Immature natural killer cell (primary cell): ENCODE measurements at places on chromosomes 3 and 15.
A peak's percentile ranks its signal among the peaks of the same experiment; 100 is the strongest.

GRCh38 chr15:73626072-73626471 lies 7.1 kb downstream of the NPTN start:
- no peak for DNase-seq

DNA sequence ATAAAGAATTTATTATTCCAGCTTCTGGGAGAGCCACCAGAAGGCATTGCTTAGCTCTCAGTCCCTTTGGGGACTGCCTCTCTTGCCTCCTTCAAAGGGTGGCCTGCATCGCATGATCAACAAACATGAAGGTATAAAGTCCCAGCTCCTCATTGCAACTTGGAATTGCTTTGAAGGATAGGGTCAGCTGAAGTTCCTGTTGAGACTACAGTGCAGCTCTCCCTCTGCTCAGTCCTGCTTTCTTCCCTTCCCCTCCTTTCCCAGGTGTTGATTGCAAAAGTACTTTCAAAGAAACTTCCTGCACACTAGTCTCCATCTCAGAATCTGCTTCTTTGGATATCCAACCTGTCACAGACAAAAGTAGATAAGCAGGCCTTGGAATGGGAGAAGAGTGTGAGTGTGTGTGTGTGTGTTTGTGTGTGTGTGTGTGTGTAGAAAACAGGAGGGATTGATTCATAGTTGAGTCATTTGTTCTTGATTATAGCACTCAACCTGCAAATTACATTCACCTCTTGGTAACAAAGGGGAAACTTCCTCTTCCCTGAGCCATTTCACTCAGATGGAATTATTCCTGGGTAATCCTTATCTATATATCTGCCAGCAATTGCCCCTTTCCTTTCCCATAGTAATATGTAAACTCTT lies 13.7 kb downstream of the CCR8 start:
- DNase-seq, result no peak

DNA sequence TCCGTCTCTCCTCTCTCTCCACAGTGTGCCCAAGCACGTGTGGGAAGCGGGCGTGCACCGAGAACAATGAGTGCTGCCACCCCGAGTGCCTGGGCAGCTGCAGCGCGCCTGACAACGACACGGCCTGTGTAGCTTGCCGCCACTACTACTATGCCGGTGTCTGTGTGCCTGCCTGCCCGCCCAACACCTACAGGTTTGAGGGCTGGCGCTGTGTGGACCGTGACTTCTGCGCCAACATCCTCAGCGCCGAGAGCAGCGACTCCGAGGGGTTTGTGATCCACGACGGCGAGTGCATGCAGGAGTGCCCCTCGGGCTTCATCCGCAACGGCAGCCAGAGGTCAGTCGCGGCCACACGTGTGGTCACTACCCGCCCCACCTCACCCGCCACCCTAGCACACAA lies 116.3 kb downstream of the PGPEP1L start:
- DNase-seq, result no peak

DNA sequence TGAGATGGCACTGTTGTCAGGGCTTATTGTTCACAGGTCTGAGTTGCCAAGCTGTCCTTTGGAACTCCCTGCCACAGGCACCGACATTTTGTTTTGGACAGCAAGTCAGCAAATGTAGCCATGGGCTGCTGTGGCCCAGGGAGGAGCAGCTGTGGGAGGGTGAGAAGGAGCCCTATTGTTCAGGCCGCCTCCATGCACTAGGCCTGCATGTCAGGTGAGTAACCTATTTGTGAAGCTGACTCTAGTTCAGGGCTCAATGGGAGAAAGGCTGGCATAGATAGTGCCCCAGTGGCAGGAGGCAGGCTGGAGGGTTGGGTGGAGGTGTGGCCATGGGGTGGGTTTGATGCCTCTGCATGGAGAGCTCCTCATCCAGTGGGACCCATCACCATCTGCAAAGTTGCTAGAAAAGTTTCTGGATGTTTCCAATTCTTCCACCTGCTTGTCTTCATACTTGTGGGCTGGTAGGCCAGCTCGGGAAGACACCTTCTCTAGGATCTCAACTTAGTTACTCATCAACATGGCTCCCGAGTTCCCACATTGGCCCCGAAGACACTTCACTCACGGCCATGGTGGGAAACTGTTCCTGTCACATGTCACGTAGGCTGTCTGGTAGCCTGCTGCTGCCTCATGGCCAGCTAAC lies 19.5 kb downstream of the AMOTL2 start:
- no peak for DNase-seq

DNA sequence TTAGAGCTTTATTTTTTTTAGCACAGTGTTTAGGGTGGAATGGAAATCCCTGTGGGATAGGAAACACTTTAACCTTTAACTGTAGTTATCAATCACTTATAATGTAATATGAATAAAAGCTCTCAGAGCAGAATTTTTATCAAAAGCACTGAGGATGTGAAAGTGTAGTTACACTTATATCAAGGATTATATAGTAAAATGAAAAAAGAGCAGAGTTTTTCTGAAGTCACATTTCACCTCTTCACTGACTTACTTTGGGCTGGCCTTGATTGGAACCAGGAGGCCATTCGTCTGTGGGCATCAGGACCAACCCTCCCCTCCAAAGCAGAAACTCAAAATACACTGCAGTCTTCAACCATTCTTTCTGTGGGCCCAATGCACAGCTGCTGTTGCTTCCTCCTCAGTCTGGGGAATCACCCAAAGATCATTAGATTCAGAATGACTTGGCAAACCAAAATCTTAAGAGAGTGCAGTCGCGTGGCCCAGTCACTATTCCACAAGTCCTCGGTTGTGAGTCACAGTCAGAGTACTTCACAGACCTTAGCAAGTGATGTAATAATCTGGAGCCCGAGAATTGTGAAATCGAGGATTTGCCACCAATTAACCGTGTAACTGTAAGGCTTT lies 132.6 kb upstream of the COL8A1 start:
- DNase-seq, result no peak

- no peak for DNase-seq
Measured at GRCh38 chr3:29936766-29937165, 655.9 kb downstream of the RBMS3 start.

- no peak for DNase-seq
Measured at GRCh38 chr15:63615935-63616334, 18.7 kb downstream of the FBXL22 start.

- no peak for DNase-seq
Measured at GRCh38 chr3:178966299-178967176, 105.1 kb downstream of the ZMAT3 start.

DNA sequence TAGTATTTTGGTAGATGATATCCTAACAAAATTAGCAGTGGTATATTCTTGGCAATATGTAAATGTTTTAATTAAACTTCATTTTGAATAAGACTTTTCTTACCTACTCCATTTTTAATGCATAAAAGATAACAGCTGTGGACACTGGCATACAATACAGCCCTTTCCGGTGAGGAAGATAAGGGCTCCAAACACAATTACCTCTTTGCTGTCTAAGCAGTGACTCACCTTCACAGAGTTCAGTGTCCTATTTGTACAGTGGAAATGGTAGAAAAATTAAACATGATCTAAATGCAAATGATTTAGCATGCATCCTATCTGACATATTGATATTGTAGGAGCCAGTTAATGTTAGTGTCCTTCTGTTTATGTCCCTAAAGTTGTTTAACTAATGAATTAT lies 969.4 kb downstream of the PLOD2 start:
- no peak for DNase-seq

- DNase-seq, result no peak
Measured at GRCh38 chr15:63463036-63463435, 41.4 kb upstream of the USP3 start.

GRCh38 chr3:169350228-169350627 lies 313.3 kb downstream of the MECOM start:
- DNase-seq, result no peak

DNA sequence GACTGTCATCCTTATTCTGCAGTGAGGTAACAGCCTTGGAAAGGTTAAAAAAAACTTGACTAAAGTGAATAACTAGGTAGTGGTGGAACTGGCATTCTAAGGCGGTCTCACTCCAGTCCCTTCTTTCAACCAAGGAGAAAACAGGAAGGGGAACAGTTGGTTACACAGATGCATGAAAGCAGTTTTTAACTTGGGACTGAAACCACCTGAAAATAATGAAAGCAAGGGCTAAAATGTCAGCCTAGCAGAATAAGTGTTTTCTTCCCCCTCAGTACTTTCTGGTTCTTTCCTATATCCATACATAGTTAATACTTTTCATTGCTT lies 748 bp upstream of the AVEN start:
- DNase-seq, result no peak

DNA sequence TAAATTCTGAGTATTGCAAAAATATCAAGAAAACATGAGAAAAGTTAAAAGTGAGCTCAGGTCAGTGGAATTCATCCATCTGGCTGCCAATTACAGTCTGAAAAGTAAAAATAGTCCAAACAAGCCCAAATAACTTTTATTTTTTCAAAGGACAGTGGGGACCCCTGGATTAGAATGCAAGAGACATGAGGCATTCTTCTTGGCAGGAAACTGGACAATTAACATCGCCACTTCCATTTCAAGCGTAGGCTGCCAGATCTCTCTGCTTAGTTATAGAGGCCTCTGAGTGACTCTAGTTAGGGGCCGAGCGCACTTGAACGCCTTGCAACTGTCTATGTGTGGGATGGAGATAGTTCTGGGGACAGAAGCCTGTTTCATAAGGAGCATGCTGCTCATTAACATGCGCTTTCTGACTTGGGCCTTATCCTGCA lies 189.1 kb downstream of the GHSR start:
- DNase-seq, result no peak

- no peak for DNase-seq
Measured at GRCh38 chr15:57288926-57289580, 87.3 kb upstream of the CGNL1 start.

DNA sequence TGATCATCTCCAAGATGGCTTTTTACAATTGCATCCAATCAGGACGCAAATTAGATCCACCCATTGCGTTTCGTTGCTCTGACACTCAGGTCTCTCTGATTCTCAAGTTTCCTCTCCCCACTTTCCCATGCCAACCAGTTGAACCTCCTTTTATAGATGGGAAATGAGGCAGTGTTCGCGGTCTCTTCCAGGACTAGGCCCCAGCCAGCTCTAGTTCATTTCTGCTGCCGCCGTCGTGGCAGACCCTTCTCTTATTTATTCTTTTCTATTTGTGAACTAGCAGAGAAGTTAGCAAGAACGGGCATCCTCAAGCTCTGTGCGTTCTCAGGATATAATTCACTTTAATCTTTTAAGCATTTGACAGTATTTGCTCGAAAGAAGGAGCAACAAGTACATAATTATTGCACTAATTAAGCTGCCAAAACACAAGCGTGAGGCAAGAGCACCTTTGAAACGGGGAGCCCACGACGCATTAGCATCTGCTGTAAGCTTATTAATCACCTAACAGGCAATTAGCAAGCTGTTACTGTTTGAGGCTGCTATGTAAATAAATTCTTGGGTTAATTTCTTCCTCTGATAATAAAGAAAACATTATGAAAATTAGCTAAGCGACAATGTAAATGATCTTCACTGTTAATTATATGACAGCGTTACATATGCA lies 246.4 kb upstream of the TLE3 start:
- no peak for DNase-seq

DNA sequence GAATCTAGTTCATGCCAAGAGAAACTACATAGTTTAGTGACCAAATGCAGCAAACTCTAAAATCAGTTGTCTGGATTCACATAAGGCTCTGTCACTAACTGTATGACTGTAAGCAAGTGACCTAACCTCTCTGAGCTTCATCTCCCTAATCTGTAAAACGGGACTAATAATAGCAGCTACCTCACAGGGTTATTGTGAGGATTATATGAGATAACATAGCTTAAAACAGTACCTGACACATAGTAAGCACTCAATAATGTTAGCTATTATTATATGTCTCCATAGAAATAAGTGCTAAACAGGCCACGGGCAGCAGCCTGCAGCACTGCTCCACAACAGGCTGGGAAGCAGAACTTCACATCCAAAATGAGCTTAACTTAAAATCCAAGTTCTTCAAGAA lies 30.2 kb downstream of the NPTN start:
- DNase-seq, result no peak

DNA sequence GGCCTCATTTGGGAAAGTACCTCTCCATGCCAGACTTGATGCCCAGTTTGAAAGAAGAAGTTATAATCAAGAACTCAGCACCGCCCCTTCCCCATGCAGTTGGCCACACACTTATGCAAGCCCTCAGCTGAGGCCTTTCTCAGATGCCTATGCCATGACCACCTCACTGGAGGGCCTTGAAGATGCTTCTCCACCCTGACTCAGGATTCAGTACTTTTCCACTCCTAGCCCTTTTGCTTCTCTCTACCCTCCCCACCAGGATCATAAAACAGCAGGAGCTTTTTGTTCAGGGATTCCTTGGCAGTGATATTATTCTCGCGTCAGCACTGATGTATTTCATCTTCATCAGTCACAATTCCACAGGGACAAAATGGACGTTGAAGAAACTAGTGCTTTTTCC lies 313.5 kb downstream of the PYDC2 start:
- DNase-seq, result no peak

- peak; percentile 75 for DNase-seq
Measured at GRCh38 chr15:75198560-75199356, 2.9 kb upstream of the C15orf39 start.

DNA sequence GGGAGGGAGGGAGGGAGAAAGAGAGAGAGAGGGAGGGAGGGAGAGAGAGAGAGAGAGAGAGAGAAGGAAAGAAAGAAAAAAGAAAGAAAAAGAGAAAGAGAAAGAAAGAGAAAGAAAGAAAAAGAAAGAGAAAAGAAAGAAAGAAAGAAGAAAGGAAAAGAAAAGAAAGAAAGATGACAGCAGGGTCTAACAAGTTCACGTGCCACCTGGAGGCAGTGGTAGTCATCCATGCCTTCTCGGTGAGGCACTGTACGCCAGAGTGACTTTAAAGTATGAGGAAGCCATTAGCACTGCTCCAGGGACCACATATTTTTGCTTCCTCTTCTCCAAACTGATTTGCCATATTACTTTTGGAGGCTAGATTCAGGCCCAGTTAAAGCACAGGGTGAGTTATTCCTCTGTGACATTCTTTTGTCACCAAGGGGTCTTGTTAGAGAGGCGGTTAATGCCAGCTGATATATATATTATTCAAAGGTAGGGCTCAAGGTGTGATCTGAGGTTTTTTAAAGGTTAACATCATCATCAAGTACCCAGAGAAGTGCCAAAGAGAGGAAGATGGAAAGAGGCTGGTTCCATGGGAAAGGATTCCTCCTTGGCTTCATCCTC lies at the start of gene HTR3D:
Gene HTR3D, plus strand, starts transcription at position 556 of the 606 bp plus-strand sequence. Its CDS starts 0 bp downstream, at position 556.
- no peak for DNase-seq

- DNase-seq, result no peak
Measured at GRCh38 chr3:2938711-2939110, 171.5 kb downstream of the IL5RA start.

DNA sequence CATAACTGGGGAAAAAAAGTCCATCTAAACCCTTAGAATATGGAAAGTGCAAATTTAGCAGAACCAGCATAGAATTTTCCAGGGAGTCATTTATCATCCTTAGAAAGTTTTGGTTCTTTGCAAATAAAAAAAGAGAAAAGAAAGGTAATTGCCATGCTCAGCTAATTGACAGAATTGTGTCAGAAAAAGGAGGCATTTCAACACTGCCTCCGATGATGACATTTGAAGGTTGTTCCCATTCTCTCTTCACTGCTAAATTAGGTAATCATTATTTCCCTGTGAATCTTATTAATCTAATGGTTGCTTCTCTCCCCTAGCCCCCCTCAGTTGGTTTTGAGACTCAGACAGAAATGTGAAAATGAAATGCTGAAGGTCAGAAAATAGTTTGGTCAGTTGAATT lies 139.2 kb downstream of the PDCD6IP start:
- no peak for DNase-seq
